ENCODE measurements at places on chromosomes 13 and 19. TPM values are rescaled to one million over a fixed set of nuclear protein-coding genes. Genes with fewer than 3 reads are reported as not detected.

The PTGIR gene
- total RNA-seq: 8.0 TPM

The CBARP gene
- 0.14 TPM for total RNA-seq

The KLK15 gene
- total RNA-seq: not detected

The CALR3 gene
- not detected for total RNA-seq

The PPFIA3 gene
- 4.6 TPM for total RNA-seq

The FPR1 gene
- total RNA-seq: not detected

The RASAL3 gene
- total RNA-seq: 168 TPM

The ASF1B gene
- total RNA-seq: 82.4 TPM

The KLK8 gene
- not detected for total RNA-seq

The ZNF610 gene
- total RNA-seq: 3.9 TPM

The MCEMP1 gene
- total RNA-seq: not detected

The BRCA2 gene
- total RNA-seq: 26.7 TPM

The GNA15 gene
- total RNA-seq: 17.9 TPM

The F2RL3 gene
- total RNA-seq: 0.14 TPM

The CD33 gene
- total RNA-seq: 7.7 TPM

The ZNF69 gene
- 4.5 TPM for total RNA-seq

The SIGLECL1 gene
- not detected for total RNA-seq

Data from activated naive CD8-positive, alpha-beta T cell treated with anti-CD3 and anti-CD28 coated beads, Interleukin-2, amount 10 ng/mL, durations not matched to agents 7 days and 5 days (primary cell).